ENCODE measurements at places on chromosomes 5 and 9.

- no peak for DNase-seq
Measured at GRCh38 chr5:93090698-93091097, 490.3 kb downstream of the NR2F1-AS1 start.

- no peak for DNase-seq
Measured at GRCh38 chr9:126550891-126551351, 62.8 kb upstream of the LMX1B start.

DNA sequence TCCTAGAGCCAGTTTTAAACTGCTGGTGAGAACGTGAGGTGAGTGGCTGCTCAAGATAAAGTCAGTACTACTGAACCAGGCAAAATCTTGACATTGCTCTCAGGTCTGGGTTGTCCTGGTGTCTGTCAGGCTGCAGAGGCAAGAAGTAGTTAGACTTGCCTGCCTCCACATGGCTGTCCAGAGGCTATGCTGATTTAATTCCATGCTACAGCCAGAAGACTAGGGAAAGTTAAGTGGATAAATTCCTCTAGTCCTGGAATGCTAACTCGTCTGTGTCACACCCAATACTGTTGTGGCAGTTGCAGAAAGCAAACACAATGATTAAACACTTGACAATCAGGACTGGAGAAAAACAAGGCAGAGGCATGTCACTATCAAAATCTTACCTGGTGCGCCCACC, 118.9 kb downstream of the ACER2 start:
- DNase-seq: no peak

GRCh38 chr5:124605541-124605940, 140.9 kb downstream of the ZNF608 start:
- no peak for DNase-seq

- DNase-seq: no peak
Measured at GRCh38 chr5:117204926-117205869, 630.6 kb upstream of the SEMA6A start.

DNA sequence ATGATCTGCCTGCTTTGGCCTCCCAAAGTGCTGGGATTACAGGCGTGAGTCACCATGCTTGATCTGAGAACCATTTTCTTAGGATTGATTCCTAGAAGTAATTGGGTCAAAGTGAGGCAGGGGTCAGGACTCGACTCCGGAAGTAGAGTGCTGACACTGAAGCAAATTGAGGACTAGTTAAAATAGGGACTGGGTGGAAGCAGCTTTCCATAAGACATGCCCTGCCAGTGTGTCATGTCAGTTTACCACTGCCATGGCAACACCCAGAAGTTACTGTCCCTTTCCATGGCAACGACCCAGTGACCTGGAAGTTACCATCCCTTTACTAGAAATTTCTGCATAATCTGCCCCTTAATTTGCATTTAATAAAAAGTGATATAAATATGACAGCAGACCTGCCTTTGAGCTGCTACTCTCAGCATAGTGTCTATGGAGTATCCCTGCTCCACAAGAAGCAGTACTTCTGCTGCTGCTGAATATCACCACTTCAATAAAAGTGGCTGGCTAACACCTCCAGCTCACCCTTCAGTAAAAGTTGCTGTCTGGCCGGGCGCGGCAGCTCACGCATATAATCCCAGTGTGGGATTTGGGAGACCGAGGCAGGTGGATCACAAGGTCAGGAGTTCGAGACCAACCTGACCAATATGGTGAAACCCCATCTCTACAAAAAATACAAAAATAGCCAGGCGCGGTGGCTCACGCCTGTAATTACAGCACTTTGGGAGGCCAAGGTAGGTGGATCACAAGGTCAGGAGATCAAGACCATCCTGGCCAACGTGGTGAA, 47.8 kb upstream of the JADE2 start:
- no peak for DNase-seq

DNA sequence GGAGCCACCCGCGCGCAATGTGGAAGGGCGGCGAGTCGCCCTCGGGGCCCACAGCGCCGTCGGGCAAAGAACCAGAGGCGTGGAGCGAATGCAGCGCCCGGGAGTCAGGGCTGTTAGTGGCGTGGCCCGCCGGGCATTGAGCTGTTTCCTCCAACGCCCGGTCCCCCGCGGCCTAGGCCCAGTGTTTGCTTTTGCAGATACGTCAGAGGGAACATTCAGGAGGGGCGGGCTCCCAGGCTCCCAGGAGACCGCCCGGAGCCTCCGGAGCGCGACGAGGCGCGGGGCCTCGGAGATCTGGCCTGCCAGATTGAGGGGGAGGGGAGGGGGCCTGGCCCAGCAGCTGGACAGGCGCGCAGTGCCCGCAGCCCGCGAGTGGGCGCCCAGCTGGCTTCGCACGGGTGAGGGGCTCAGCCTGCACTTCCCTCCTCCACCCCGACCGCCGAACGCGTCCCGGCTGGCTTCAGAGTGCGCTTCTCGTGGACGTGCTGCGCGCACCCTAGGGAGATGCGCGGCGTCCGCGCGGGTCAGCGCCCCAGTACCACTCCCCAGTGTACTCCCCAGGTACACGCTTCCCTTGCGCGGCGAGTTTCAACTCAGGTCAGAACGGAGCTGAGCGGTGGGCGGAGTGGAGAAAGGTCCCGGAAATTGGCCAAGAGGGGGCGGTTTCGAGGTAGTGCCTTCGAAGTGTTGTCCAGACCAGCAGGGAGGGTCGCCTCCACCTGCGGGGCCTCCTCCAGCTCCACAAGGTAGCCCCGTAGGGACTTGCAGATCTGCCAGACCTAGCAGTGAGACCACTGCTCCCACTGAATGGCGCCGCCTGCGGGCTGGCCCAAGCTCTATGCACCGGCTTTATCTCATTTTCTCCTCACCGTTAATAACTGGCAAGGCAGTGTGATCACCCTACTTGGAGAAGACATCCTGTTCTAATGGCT, 130.4 kb downstream of the TMEM174 start:
- no peak for DNase-seq

GRCh38 chr5:142433526-142434321, 108.9 kb upstream of the SPRY4 start:
- DNase-seq: no peak

DNA sequence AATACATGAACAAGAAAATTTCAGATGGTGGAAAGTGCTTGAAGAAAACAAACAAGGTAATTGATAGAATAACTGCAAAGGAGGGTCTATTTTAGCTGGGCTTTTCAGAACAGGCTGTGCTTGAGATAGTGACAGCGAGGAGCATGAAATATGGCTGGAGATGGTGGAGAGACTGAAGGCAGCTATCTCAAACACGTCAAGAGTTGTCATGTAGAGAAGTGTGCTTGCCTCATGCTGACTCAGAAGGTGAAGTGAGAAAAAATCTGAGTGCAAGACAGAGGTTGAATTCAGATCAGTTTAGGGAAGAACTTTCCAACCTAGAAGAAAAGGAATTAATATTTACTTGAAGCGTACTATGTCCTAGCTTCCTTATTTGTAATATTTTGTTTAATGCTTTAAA, 115.5 kb upstream of the RANBP3L start:
- DNase-seq: no peak

DNA sequence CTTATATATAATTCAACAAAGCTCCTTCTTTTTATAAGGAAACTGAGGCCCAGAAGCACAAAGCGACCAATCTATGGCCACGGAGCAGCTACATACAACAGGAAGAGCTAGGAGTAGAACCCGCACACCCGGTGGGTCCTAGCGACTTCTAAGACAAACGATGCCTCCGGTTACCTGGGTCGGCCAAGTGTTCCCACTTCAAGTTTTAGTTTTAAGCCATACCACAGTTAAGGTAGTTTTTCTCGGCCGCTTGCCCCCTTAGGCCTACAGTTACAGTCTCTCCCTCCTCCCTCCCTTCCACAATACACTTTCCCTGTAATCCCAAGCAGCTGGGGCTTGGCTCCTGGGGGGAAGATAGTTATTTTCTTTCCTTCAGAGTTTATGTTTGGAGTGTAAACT, 533 bp downstream of the SREK1IP1 start:
- DNase-seq: peak; percentile 6

DNA sequence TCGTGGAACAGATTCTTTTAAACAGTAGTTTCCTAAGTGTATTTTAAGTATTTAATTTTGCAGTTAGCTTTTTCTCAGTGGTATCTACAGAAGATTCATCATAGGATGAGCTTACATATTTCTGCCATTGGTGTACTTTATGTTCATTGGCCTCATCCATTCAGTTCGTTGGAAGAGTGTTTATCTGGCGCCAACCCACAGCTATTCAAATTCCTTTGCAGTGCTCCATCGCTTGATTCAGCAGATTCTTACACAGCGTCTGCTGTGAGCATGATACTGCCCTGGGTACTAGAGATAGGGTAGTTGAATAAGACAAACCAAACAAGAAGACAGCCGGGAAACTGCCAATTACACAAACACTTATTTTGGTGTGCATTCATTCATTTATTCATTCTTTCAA, 55.1 kb downstream of the NUP214 start:
- no peak for DNase-seq

GRCh38 chr5:93850311-93850710, 108.9 kb upstream of the POU5F2 start:
- DNase-seq: no peak

DNA sequence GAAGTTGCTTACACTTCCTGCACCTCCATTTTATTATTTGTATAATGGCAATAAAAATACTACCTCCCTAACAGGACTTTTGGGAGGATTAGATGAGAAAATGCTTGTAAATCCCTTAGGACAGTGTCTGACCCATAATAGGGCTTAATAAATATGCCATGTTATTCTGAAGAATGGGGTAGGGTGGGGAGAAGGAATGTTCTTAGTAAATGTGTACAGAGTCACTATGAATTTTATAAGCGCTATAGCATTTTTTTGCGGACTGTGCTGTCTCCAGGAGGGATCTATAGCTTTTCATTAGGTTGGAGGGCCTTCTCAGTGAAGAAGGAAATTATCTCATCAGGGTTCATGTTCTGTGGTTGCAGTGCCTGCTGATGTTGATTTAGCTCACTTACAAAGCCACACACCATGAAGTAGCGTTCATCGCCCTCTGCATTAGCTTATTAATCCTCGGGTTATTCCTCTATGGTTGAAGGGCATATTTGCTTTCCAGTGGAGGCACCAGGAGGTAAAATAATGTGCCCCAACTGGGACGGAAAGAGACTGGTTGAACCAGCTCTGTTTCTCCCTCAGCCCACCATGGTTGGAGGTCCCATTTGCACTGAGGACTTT, 497.1 kb downstream of the ARHGEF28 start:
- no peak for DNase-seq

DNA sequence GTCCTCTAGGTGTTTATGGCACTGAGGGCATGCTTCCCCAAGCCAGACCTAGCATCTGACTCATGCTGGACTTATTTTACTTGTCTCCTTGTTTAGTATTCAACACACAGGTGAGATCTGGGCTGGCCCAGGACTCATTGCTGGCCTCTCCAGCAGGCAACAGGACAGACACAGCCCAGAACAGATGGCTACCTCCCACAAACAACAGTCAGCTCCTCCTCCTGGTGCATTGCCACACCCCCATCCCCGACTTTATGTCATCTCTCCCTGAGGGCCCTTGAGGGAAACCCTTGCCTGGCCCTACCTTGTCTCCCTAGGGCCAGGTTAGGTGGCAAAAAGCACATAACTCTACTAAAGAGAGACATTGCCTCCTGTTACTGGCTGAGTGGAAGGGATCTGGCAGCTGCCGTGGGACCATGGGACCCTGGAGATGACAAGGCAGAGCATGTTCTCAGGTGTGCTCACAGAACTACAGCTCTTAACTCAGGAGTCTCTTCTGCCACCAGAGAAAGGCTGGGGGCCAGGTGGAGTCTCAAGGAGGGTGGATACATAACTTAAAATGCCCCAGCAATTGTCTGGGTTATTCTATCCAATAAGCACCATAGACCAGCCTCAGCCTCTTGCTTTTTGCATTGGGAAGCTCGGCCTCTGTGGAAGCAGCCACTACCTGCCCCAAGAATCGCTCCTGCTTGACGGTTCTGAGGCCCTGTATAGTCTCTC, 2.3 kb downstream of the ACSL6 start:
- DNase-seq: peak; percentile 24

- no peak for DNase-seq
Measured at GRCh38 chr9:120441426-120442307, 138.3 kb downstream of the CDK5RAP2 start.

DNA sequence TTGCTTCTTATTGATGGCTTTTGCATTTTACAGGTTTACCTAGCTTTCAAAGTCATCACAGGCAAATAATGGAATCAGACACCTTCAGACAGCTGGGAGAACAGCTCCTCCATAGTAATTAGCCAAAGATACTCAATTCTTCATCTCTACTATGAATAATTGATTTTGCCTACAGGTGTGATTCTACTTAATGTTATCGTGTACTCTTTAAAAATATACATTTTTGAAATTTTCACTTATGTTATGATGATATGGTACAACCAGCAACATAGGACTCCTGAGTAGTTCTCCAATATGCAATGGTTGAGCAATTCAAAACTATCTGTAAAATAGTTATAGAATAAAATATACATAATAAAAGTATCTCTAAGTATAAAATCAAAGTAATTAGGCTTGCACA, at the start of gene TAS2R1:
TAS2R1 (minus strand) TSS at position 101 of the 400 bp plus-strand sequence. CDS start 319 bp downstream, outside the sequence.
- DNase-seq: no peak

DNA sequence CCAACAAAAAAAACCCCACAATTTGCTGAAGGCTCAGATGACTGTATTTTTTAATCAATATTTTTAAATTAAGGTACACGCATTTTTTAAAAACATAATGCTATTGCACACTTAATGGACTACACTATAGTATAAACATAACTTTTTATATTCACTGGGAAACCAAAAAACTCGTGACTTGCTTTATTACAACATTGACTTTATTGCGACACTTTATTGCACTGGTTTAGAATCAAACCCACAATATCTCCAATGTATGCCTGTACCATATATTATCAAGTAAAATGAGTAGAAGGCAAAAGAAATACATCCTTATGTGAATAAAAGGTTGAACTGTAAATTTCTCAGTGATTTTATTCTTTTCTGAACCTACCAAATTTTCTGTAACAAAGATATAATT, 53.7 kb downstream of the RICTOR start:
- no peak for DNase-seq

- no peak for DNase-seq
Measured at GRCh38 chr5:60504342-60504741, 195.6 kb downstream of the DEPDC1B start.

- DNase-seq: no peak
Measured at GRCh38 chr5:180682560-180682959, 33.2 kb upstream of the FLT4 start.

DNA sequence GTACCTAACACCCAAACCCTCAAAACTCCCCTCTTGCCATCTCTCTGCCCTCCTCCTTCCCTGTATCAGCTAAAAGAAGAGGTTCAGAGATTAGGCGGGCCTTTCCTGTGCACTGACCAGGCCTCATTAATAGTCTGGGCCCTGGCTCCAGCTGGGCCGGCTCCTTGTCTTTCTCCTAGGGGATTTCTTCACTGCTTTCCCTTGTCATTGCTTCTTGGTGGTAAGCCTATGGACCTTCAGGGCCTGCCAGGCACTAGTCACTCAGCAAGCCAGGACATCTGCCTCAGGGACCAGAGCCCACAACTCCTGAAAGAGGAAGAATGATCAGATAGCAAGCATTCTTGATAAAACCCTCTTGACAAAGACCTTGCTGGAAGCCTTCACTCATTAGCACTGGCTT, 50.9 kb downstream of the MRRF start:
- no peak for DNase-seq

- peak; percentile 67 for DNase-seq
Measured at GRCh38 chr9:113876151-113876992, at the start of gene ZNF618. ZNF618 (plus strand) TSS chr9:113876309; CDS start chr9:113876381, 72 bp downstream.

GRCh38 chr5:3194684-3195083, 400.9 kb upstream of the IRX1 start:
- DNase-seq: no peak

GRCh38 chr5:124912638-124913328, 166.3 kb upstream of the ZNF608 start:
- DNase-seq: no peak
